ENCODE measurements at places on chromosomes 4 and X. TPM values are rescaled to one million over a fixed set of nuclear protein-coding genes. Genes with fewer than 3 reads are reported as not detected.

F11 gene
- not detected for total RNA-seq

DNA sequence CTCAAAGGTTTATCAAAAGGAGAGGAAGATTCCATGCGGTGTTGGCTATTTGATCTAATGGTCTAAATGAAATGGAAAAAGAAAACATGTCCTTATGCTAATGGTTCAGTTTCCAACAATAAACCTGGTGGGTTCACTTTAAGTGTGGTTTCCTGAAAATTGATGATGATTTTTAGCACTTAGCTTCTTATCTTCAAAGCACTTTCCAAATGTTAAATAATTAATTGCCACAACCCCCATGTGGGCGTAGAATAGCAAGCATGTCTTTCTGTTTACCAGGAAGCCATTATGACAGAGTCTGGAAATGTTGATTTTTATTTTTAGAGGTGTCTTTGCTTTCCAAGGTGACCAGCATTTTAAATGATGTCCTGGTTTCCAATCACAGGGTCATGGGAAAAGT, 134.8 kb upstream of the SLC4A4 start:
- no peak overlapping the region for H3K27ac ChIP-seq
- no peaks in the 10 kb centered on the region for H3K36me3 ChIP-seq
- DNase-seq = no peak
- no peaks in the 10 kb centered on the region for H3K4me1 ChIP-seq

DHRSX gene
- total RNA-seq = 11.9 TPM

ADH1A gene
- total RNA-seq = not detected

DNA sequence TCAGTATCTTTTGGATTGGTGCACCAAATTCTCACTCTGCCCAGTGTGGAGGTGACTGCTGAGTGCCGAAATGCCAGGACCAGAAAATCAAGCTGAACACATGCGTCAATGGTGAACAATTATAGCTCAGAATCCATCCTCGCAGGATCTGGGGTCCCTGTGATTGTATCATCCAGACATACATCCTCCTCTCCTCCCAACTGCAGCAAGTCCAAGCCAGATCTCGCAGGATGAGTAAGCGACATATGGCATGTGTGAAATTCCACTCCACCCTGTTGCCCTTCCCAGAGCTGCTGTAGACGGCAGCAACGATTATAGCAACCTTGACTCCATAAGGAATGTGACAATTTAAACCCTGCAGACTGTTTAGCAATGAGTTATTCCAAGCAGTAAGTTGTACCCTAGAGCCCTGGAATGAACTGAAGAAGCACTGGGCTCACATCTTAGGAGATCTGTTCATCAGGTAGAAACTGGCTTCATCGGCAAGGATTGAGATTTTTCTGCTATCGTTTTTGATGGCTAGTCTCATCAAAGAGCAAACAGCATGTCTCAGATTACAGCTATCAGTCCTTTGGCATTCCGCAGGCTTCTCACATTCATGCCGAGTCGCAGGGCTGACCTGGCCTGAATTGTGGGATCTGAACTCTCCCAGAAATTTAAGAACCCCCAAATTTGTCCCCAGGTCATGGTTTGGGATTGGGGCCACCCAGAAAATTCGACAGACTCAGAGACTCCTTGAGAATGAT, 35.5 kb upstream of the SORBS2 start:
- no peak overlapping the region for H3K27ac ChIP-seq
- no peaks in the 10 kb centered on the region for H3K27me3 ChIP-seq
- no peaks in the 10 kb centered on the region for H3K36me3 ChIP-seq
- peaks cover 2% of the 10 kb centered on the region for H3K4me1 ChIP-seq

DNA sequence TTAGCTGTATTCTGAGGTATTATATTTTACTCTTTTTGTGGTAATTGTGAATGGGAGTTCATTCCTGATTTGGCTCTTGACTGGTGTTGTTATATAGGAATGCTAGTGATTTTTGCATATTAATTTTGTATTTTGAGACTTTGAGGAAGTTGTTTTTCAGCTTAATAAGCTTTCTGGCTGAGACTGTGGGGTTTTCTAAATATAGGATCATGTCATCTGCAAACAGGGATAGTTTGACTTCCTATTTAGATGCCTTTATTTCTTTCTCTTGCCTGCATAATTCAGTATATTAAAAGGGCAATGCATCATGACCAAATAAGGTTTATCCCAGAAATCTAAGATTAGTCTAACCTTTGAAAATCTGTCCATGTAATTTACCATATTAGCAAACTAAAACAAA, 44.7 kb upstream of the EPGN start:
- H3K4me3 ChIP-seq = no peak overlapping the region
- H3K27ac ChIP-seq = no peak overlapping the region
- H3K4me1 ChIP-seq = peaks cover 12% of the 10 kb centered on the region
- DNase-seq = no peak
- no peaks in the 10 kb centered on the region for H3K36me3 ChIP-seq

DNA sequence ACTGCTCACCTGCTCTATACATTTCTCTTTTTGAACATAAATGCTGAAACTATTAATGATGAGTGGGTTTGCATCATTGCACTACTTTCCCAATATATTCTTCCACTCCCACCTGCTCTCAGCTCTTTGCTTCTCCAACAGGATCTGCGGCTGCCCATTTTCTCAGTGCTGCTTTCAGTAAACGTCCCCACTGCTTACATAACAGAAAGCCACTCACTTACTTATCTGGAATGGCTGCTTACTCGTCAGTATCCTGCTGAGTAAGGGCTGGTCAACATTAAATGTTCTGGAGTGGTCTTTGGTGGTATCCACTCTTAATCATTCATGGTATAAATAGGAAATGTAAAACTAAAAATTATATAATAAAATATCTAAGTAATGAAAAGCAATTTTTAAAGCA, 112.8 kb upstream of the HPF1 start:
- H3K27me3 ChIP-seq = no peaks in the 10 kb centered on the region
- no peak overlapping the region for H3K27ac ChIP-seq
- no peaks in the 10 kb centered on the region for H3K36me3 ChIP-seq
- no peak for DNase-seq
- no peaks in the 10 kb centered on the region for H3K4me1 ChIP-seq
- H3K4me3 ChIP-seq = no peak overlapping the region

DNA sequence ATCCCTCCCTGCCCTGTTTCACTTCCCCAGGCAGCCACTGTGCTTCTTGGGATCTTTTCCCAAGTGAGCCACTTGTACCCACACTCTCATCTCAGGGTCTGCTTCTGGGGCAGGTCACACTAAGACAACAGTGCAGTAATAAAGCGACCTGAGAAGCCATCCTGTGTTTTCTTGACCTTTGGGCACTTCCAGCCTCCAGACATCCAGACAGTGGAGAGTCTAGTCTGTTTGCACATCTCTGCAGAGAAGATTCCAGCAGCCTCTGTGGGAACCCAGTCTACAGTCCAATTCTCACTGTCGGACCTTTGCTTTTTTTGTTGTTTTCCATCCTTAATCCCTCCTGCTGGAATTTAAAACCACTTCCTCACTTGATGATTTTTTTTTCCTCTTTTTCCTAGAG, 50.3 kb upstream of the ATP6AP2 start:
- no peaks in the 10 kb centered on the region for H3K4me1 ChIP-seq
- no peaks in the 10 kb centered on the region for H3K27me3 ChIP-seq
- DNase-seq = no peak
- H3K4me3 ChIP-seq = no peak overlapping the region
- no peaks in the 10 kb centered on the region for H3K36me3 ChIP-seq
- no peak overlapping the region for H3K27ac ChIP-seq

- no peaks in the 10 kb centered on the region for H3K4me1 ChIP-seq
- H3K4me3 ChIP-seq = no peak overlapping the region
- H3K27ac ChIP-seq = no peak overlapping the region
- no peak for DNase-seq
- no peaks in the 10 kb centered on the region for H3K36me3 ChIP-seq
Measured at GRCh38 chrX:114710571-114710970, 126.7 kb downstream of the HTR2C start.

F8A2 gene
- not detected for total RNA-seq

DNA sequence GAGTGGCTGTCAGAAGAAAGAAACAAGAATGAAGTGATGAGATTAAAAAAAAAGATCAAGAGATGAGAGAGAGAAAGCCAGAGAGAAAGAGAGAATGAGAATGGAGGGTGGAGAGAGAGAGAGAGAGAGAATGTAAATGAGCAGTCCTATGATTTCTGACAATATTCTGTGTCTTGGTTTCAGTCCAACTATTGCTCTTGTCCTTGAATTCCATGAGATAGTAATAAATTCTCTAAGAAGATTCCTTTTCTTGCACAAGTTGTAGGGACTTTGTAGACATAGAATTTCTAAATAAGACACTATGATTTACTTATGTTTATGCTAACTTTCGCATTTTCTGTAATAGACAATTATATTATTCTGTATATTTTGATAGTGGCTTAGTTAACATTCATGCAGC, 149.6 kb upstream of the CTSO start:
- H3K4me1 ChIP-seq = no peaks in the 10 kb centered on the region
- no peaks in the 10 kb centered on the region for H3K36me3 ChIP-seq
- H3K27me3 ChIP-seq = no peaks in the 10 kb centered on the region
- no peak overlapping the region for H3K27ac ChIP-seq
- DNase-seq = no peak
- H3K4me3 ChIP-seq = no peak overlapping the region

SEL1L3 gene
- 45.0 TPM for total RNA-seq
